ENCODE measurements at places on chromosomes 11 and 22.

DNA sequence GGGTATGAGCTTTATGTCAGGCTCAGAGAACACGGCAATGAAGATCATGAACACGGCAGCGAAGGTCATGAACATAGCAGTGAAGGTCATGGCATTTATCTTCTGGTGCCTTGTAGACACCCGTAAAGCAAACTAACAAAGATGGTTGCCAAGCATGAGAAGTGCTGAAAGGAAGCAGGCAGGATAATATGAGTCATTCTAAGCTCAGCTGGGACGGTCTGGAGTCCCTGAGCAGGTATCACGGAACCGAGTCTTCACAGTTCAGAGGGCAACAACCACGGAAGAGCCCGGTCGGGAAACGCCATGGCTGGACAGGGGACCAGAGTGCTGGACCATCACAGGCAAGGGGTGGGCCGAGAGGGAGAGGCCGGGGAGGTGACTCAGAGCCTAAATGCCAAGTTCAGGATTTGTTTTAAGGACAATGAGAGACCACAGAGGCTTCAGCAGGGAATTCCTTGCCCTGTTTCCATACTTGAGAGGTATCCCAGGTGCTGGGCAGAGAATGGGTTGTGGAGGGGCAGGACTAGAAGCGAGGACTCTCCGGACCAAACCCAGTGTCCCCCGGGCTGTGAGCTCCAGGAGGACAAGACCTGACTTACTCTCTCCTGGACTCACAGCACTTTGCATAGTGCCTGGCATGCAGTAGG, 13.1 kb upstream of the MS4A10 start:
- no peak for DNase-seq

GRCh38 chr11:19345848-19346681, 105.3 kb upstream of the E2F8 start:
- DNase-seq: no peak

DNA sequence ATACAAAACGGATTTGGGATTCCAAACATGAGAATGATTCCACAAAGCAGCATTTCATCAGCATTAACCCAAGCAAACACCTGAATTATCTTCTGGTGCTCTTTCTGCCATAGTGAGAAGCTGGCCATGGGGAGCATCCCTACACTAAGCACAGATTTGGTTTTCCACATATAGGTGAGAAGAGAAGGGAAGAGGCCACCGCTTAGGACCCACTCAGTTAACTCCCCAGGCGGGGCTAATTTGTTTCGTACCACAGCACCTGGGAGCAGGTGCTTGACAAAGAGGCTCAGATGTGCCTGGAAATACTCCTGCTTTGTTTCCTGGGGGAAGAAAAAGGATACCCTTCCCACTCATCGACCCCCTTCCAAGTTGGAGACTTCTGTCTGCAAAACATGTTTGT, 64.2 kb downstream of the RAB30 start:
- DNase-seq: no peak

- no peak for DNase-seq
Observed at GRCh38 chr22:26884921-26885320, 227.5 kb downstream of the MIAT start.

DNA sequence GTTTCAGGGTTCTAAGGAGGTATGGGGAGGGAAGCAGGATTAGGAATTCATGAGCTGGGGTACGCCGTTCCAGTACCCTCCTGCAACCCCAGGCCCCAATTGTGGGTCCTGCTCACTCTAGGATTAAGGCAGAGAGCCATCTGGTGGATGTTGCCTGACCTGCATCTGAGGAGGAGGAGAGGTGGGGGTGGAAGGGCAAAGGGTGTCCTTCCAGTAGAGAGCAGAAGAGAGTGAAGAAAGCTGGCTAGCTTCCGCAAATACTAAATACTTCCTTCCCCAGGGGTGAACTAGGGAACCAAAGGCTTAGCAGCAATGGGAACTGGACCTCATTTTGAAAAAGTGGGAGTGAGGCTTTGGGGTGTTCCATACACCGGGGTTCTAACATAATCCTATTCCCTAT, 10.6 kb downstream of the LRRC51 start:
- peak; percentile 28 for DNase-seq

- no peak for DNase-seq
Observed at GRCh38 chr22:47586946-47587345, 824.5 kb downstream of the TBC1D22A start.

DNA sequence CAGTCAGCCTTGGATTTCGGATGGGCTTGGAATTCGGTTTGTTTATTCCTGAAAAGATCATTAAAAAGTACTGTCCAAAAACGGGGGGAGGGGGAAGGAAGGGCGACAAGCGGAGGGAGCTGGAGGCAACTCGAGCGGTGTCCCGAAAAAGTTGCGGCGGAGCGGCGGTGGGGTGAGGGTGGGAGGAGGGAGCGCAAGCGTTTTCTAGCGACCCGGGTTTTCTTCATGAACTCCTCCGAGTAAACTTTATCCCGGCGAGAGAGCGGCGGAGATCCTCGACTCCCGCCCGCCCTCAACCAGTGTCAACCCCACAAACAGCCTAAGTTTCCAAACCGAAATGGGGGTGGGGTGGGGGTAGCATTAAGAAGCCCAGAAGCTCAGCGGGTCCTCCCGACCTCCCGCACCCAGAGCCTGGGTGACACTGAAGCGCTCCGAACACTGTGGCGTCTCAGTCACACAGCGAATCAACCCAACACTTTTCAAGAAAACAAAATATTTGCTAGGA, 133.0 kb upstream of the C11orf58 start:
- no peak for DNase-seq

GRCh38 chr11:5153574-5154431, 754 bp downstream of the OR52A1 start:
- no peak for DNase-seq

DNA sequence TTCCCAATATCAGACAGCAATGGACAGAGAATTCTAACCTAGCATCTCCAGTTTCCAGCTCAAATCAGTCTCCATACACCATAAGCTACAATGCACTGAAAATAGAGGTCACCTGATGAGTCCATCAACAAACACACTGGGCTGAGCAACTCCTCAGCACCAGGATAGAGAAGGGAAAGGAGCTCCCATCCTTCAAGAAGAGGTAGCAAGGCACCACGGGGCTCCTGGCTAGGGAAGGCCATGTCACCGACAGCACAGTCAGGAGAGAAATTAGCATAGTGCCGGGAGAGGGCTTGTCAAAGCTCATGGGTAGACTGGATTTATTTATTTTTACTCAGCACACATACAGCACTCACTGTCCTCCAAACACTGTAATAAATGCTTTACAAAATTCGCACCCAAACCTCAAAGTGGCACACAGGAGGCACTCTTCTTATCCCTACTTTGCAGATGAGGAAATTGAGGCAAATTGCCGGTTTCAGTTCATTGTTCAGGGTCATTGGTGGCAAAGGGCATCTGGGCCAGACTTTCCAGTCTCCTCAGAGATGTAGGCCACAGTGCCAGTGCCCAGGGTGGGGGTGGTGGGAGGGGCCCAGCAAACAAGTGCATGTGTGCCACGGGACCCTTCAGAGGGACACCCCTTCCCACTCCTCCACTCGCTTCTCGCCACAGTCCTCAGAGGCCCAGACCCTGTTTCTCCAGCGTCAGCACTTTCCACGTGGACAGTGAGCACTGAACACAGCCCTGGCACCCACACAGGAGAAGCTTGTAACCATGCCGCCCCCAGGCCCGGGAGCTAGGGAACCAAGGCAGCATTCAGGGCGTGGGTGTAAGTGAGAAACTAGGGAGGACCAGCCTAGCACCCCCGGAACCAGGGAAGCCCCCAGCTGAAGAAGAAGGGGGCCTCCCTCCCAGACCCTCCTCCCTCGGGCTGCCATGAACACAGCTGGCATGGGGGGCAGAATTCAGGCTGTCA, 1417.4 kb downstream of the TBC1D22A start:
- DNase-seq: no peak

GRCh38 chr11:117822074-117823033, 2.2 kb downstream of the FXYD2 start:
- DNase-seq: no peak

- no peak for DNase-seq
Observed at GRCh38 chr11:87954476-87954875, 220.8 kb downstream of the RAB38 start.

DNA sequence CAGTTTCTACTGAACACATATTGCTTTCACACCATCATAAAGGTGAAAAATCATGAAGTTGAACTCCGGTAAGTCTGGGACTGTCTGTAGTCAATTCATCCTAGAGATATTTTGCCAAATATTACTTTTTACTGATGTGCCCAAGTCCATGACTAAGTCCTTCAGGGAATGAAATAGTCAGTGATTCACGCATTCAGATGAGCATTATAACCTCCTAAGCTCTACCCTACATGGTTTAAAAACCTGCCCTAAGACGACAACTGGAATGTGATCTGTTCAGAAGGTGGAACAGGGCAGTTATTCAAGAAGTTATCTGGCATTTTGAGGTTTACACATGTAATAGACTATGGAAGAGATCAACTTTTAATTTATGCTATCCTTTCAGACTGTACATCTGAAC, 125.6 kb downstream of the TRPC6 start:
- DNase-seq: no peak

- no peak for DNase-seq
Observed at GRCh38 chr11:2883979-2884815, 1.4 kb downstream of the CDKN1C start.

GRCh38 chr11:75677275-75677674, 8.4 kb upstream of the MAP6 start:
- DNase-seq: no peak

DNA sequence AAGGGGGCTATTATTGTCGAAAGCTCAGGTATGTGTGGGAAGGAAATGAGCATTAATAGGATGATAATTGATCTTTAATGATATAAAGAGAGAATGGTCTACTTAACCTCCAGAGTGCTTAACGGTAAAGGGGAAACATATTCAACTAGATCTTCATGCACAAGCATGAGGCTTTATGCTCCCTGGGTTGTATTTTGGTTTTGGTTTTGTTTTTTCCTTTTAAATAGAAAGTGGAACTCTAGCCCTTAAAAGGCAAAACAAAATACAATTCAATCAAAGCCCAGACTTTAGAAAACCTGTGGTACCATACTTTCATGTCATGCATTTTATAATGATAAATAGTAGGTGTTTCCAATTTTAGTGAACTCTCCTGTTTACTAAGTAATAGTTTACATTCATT, 622.7 kb downstream of the METTL15 start:
- no peak for DNase-seq

- no peak for DNase-seq
Observed at GRCh38 chr11:59923813-59924212, 14.4 kb upstream of the OOSP1 start.

DNA sequence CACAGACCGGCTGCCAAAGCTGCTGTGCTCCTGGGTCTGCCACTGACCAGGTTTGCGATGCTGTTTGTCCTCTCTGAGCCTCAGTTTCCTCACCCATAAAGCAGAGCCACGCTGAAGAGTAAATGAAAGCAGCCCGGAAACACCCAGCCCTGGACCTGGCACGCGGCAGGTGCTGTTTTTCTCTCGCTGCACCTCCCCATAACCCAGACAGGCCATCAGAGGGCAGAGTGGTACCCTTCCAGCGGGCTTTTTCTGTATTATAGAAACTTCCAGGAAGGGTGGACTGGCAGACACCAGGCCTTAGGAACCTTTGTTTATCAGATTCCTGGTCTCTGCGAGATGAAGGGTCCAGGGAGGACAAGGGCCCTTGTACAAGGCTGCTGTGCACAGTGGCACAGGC, 17.9 kb upstream of the FGF19 start:
- no peak for DNase-seq

GRCh38 chr22:28397306-28397705, 282.3 kb downstream of the TTC28 start:
- DNase-seq: no peak

DNA sequence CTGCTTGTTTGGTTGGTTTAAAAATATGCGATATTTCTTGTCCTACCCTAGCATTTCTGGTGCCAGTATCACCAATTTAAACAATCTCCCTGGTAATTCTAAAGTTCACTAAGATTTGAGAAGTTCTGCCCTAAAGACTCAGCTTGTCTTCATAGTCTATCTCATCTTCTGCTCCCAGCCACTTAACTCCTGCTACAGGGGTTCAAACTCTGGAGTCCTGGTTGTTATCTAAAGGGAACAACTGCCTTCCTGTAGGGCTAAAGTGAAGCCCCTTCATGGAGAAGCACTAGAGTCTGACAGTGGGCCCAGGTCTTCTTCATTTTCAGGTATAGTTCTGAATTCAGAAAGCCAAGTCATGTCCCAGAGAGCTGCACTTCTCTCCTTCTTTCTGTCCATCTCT, 73.2 kb downstream of the CTNND1 start:
- no peak for DNase-seq

- no peak for DNase-seq
Observed at GRCh38 chr11:45185228-45185729, 38.8 kb downstream of the PRDM11 start.

DNA sequence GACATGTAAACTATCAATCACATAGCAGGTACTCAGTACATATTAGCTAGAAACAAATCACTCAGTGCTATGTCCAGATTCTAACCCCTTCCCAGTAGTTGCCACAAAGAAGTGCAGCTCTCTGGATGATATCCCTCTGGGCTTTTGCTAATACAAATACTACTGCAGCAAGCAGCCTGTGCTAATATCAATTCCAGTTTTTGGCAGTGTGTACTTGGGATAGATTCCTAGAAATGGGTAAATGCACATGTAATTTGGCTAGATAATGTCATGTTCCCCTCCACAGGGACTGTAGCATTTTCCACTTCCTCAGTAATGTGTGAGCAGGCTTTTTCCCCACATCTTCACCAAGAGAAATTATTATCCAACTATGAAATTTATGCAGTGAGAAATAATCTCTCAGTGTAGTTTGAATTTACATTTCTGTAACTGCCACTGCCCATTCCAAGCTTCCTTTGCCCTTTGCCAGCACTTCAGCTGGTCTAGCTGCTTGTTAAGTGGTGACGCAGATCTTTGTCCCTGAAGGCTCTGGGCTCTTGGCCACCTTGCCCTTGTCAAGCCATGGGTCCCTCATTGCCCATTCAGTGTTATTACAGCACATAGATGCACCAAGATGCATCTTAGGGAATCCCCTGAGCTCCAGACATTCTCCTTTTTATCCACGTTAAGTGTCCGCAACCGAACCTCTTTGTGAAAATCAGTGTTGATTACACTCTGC, 107.1 kb upstream of the CLPB start:
- DNase-seq: no peak

DNA sequence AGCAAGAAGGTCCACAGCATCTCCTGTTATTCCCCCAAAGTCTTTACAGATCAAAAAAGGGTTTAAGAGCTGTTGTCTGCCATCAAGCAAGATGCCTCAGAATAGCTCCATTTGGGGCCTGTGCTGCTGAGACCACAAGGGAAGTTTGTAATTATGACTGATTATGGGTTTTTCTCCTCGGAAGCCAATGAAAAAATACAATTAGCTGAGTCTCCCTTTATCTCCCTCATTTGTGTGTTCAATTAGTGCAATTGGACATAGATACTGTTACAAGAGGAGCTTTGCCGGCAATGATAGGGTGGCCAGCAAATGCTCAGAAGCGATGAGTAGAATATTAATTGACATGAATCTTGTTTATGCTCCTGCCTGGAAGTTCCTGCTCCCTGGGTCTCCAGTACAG, 83.7 kb downstream of the COMMD9 start:
- DNase-seq: no peak

GRCh38 chr22:19536564-19536963, 12.4 kb upstream of the CLDN5 start:
- DNase-seq: no peak

GRCh38 chr22:19097518-19097917, 24.7 kb downstream of the DGCR2 start:
- DNase-seq: no peak
